ENCODE measurements at places on chromosomes 6 and 20.

- no peak for DNase-seq
Measured at GRCh38 chr20:37920270-37920669, 17.3 kb downstream of the VSTM2L start.

DNA sequence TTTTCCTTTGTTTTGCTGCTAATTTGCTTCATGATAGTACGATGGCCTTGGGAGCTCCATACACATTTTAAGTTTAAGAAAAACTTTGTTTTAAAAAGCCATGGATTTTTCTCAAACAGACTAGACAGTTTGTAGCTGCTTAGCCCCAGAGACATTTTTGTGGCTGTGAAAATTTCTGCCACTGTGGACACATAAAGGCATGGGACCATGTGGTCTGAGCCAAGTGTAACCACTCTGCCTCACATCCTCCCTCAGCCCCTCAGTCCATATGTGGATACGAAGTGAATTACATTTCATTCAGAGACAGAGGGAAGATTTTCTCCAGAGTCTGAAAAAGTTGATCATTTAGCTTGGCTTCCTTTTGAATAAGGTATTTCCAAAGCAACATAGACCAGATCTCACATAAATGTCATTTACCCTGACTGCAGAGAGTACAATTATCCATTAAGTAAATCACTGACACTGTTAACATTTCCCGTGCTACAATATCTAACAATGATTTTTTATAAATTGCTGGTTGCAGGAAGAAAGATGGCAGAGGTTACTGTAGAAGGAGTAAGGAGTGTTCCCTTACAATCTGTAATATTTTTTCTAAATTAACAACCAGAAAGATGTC is 87.4 kb downstream of the GJA1 start:
- DNase-seq, result no peak

GRCh38 chr6:39221779-39222641 is 7.3 kb downstream of the KCNK5 start:
- DNase-seq, result no peak

GRCh38 chr6:44315516-44315915 is 2.4 kb upstream of the AARS2 start:
- no peak for DNase-seq

GRCh38 chr6:35640017-35640664 is 48.6 kb downstream of the FKBP5 start:
- no peak for DNase-seq

DNA sequence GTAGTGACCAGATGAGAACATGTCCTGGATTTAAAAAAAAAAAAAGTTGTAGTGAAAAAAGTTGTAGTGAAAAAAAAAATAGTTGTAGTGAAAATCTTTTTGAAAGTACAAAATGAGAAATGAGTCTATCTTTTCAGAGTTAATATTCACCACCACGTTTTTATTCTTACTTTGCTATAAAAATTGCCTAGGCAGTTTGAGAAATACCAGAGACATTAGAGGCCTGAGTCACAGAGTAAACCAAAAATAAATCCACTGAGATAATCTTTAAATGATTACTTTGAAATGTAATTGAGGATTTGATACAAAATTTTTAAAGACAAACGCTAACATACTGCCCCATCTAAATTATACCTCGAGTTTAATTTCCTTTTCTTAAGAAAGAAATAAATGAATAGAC is 101.2 kb upstream of the TIAM2 start:
- no peak for DNase-seq

DNA sequence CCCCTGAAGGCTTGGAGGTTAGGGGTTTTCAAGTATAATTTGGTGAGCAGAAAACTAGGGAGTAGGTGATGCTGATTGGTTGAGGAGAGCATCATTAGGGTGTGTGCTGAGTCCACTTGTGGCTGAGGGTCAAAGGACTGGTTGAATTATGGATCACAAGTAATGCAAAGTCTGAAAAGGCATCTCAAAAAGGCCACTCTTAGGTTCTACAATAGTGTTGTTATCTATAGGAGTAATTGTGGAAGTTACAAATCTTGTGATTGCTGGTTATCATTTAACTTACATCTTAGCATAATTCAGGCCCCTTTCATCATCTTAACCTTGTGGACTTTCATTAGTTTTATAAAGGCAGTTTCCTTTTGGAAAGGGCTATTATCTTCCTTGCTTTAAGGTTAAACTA is 60.8 kb downstream of the UBR2 start:
- DNase-seq, result no peak

DNA sequence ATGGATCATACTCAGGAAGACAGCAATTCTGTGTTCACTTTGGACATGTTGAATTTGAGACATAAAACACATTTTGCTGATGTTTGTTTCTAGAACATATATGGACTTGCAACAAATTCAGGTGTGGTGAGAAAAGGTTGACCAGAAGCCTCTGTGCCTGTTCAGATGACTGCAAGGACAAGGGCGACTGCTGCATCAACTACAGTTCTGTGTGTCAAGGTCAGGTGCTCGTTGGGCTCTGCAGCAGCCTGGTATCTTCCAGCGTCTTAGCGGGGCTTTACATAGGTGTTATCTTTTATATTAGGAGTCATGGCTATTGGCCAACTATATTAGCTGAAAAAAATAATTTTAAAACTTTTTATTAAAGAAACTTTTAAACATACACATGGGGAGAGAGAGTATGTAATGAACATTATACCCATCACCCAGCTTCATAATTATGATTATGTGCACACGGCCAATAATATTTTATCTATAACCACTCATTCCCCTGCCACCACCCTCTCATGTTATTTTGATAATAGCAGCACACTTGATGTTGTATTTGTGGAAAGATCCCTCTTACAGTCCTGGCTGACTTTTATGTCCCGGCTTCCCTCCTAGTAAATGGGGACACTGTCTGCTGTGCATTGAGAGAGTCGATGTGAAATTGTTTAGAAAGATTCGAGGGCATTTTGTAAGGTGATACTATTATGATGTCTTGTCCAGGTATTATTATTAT is 43.4 kb downstream of the ENPP1 start:
- no peak for DNase-seq

DNA sequence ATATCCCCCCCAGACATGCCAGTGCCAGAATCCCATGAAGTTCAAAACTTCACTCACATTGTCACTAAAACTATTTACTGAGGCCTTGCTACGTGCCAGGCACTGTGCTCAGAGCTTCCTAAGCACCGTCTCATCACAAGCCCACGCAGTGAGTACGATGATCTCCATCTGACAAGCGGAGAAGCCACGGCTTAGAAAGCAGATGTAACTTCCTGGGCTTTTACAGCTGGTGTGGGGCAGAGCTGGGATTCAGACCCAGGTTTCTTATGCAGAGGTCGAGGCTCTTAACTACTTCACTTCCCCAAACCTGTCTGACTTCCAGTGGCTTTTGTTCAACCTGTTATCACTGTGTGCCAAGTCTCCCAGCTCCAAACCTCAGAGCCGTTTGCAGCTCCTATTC is 8.3 kb downstream of the MDGA1 start:
- no peak for DNase-seq

- no peak for DNase-seq
Measured at GRCh38 chr6:25944688-25945574, 14.4 kb upstream of the SLC17A2 start.

GRCh38 chr6:40205004-40205403 is 270.7 kb upstream of the MOCS1 start:
- DNase-seq, result no peak

- DNase-seq, result no peak
Measured at GRCh38 chr6:179340-179950, 112.8 kb upstream of the DUSP22 start.

DNA sequence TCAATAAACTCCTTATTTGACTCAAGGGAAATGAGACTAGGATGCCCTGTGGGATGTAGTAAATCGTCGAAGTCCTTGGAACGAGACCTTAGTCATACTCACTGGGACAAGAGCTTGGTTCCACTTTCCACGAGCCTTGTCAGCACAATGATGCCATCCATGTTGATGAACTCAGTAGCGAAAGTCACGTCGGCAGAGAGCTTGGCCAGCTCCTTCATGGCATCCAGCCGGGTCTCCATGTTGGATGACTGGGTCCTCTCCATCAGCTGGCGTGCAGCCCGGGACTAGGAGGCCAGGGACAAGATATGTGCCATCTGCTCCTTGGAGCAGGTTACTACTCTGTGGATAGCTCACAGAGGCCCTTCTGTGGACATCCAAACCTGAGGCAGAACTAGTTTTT is 17.5 kb downstream of the ELMO2 start:
- DNase-seq, result no peak

- no peak for DNase-seq
Measured at GRCh38 chr6:158987657-158988056, 12.3 kb downstream of the RSPH3 start.

DNA sequence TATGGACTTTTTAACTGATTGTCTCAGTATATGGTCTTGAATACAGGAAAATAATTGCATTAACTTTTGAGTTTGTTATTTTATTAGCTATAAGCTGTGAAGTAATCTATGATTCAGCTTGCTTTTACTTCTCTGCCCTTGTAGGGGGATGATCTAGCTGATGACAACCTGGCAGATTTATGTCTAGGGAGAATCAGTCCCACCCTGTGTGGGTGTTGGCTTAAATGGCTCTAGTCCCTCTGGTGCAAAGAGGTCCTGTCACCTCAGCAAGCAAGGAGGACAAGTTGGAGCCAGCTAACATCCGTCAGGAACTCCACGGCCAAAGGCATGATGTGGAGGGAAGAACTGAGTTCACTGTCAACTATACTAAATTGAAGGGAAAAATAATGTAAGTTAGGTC is 495.3 kb downstream of the BMP2 start:
- no peak for DNase-seq

DNA sequence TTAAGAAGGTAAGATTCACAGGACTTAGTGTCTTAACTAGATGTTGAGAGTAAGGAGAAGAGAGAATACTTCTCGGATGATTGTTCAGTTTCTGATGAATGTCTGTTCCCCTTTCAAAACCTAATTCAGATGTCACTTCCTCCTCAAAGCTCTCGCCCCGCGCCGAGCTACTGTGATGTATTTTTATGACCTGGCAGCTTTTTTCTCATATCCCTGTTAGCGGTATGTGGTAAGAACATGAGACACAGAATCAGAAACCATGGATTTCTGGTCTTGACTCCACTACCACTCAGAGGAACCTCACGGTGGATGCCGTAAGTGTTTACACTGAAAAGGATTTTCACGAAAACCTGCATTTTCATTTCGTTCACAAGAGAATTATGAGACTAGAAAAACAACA is 48.4 kb downstream of the CEP43 start:
- DNase-seq, result peak; percentile 14

- no peak for DNase-seq
Measured at GRCh38 chr6:29757282-29757681, 34.0 kb downstream of the HLA-F start.

GRCh38 chr6:13795041-13795750 is 19.2 kb downstream of the MCUR1 start:
- peak; percentile 66 for DNase-seq

GRCh38 chr20:38818113-38819065 is 12.9 kb downstream of the PPP1R16B start:
- no peak for DNase-seq

DNA sequence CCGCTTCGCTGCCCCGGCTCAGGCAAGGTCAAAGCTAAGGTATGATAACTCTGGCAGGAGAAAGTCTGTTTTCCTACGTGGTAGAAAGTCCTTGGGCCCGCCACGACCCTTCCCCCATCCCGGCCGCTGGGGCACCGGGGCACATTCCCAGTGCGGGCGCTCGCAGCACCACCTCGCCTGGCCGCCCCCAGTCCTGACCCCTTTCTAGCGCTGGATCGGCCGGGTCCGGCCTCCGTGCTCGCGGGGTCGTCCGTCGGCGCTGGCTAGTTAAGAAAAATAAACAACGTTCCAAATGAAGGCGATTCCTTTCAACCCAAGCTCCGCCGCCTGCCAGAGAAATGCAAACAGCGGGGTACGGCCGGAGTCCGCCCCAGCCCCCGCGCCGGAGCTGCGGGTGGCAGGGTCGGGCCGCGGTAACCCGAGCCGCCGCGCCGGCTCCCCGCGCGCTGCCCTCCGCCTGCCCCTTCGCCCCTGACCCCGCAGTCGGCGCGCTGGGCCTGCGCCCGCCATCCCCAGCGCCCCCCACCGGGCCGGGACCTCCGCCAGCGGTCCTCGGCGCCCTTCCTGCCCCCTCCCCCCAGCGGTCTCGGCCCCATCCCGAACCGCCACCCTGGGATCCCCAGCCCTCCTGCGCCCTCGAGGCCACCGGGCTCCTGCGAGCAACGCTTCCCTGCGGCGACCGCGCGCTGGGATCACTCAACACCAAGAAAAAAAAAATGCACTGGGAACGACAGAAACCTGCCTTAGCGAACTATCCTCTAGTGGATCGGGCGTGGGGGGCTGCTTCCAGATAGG is 37.6 kb downstream of the NCR2 start:
- DNase-seq, result no peak

- no peak for DNase-seq
Measured at GRCh38 chr6:1608222-1609040, 1.3 kb upstream of the FOXC1 start.

GRCh38 chr20:44633872-44634600 is 17.5 kb downstream of the ADA start:
- no peak for DNase-seq

DNA sequence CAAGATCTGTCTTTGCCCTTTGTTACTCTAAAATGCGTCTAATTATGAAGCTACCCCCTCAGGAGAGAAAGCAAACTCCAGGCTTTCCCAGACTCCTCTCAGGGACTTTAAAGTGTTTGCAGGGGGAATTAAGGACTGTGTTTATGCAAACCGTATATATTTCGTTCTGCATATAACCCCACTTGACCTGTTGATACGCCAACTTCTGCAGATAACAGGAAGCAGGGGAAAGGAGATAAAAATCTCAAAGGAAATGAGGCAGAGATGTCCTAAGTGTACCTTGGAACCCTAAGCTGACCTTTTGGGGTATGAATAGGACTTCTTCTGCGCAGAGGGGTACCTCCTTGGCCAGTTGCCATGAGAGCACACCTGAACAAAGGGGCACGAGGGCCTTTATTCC is 8.1 kb downstream of the SYCP2L start:
- DNase-seq, result no peak

DNA sequence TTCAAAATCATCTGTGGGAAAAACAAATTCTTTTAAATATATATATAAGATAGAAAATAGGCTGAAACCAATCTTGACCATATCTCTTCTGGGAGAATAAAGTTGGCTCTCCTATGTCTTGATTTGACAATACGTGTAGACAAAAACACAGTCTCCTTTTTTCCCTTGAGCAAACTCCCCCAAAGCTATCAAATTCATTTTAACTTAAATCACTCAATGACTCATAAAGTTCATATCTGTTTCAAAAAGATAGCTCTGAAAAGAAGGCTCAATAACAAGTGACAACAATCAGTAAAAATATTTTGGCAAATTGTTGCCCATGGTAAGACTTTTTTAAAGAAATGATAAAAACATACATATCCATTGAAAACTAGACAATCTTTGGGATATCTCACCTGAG is 236.0 kb upstream of the TENT5A start:
- no peak for DNase-seq

- DNase-seq, result no peak
Measured at GRCh38 chr6:71463061-71463460, 174.4 kb downstream of the OGFRL1 start.
